ENCODE measurements at places on chromosomes 12 and 14.

DNA sequence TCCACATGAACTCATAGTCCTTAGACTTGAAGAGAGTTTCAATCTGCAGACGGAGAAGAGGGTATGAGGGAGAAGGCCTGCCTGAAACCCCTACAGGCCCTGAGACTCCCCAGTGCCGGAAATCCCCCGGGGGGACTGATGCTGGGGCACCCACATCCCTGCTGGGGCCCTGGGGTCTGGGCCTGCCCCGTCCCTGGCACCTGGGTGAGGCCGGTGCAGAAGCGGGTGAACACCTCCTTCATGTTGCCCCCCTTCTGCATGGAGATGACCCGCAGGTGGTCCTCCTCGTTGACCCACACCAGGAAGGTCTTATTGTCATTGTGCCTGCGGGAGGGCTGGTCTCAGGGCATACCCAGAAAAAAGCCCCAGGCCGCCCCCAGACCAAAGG lies 2.4 kb downstream of the CKB start:
- no peak for DNase-seq

DNA sequence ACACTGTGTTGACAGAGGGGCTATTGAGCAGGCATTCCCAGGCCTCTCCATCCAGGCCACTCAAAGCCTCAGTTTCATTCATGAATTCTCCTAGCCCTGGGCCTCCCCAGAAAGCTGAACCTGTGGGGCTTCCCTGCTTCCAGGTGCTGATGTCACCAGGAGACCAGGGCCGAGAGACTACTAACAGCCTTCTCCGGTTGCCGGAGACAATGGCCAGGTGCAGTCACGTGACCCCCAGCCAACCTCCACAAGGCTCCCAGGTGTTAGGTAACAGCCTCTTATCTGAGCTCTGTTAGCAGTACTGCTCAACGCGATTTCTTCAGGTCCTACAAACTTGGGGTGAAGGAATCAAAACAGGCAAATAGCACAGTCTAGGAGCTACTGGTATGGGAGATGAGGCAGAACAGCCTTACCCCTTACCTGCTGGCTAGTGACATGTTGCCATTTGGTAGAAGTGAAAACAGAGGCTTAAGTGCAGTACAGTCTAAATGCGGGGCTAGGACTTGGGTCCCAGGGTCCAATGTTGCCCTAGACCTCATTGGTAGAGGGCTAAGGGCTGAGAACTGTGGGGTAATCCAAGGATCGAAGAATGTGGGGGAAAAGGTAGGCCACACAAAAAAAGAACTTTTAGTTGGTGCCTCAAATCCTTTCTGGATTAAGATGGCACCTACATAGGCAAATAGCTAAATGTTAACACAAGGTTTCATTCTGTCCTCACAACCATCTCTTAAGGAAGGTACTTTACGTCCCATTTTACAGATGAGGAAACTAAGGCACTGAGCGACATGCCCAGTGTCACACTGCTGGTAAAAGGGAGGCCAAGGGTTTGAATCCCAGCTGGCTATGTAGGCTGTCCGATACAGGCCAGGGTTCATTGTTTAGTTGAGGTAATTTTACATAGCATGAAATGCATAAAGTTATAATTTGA lies 3.8 kb downstream of the CCDC88C start:
- DNase-seq: no peak

- no peak for DNase-seq
Measured at GRCh38 chr14:74356892-74357575, 8.8 kb downstream of the VRTN start.

GRCh38 chr12:56296295-56296694 lies 3.8 kb downstream of the CS start:
- DNase-seq: no peak

DNA sequence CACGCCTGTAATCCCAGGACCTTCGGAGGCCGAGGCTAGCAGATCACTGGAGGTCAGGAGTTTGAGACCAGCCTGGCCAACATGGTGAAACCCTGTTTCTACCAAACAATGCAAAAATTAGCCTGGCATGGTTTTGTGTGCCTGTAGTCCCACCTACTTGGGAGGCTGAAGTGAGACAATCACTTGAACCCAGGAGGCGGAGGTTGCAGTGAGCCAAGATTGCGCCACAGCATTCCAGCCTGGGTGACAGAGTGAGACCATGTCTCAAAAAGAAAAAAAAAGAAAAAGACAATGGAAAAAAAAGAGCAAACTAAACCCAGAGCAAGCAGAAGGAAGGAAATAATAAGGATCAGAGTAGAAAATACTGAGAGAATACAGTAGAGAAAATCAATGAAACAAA lies 5.4 kb downstream of the CHURC1 start:
- no peak for DNase-seq

- no peak for DNase-seq
Measured at GRCh38 chr14:92074555-92074954, 31.8 kb downstream of the ATXN3 start.

DNA sequence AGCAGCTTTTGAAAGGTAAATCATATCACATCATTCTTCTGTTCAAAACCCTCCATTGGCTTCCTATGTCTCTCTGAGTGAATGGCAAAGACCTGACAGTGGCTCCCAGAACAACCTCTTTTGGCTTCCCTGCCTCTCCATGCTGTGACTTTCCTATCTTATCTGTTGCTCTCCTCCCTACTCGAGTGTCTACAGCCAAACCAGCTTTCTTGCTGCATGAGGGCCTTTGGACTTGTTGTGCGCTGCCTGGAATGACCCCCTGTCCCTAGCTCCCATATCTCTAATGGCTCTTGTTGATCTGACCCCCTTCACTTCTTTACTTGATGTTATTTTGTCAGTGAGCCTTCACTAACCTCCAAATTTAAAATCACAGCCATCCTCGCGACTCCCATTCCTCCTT lies 2.5 kb downstream of the SYNE2 start:
- no peak for DNase-seq

- no peak for DNase-seq
Measured at GRCh38 chr12:119613319-119613936, 19.9 kb downstream of the TMEM233 start.

- DNase-seq: no peak
Measured at GRCh38 chr14:100083706-100084105, 18.5 kb downstream of the EVL start.

DNA sequence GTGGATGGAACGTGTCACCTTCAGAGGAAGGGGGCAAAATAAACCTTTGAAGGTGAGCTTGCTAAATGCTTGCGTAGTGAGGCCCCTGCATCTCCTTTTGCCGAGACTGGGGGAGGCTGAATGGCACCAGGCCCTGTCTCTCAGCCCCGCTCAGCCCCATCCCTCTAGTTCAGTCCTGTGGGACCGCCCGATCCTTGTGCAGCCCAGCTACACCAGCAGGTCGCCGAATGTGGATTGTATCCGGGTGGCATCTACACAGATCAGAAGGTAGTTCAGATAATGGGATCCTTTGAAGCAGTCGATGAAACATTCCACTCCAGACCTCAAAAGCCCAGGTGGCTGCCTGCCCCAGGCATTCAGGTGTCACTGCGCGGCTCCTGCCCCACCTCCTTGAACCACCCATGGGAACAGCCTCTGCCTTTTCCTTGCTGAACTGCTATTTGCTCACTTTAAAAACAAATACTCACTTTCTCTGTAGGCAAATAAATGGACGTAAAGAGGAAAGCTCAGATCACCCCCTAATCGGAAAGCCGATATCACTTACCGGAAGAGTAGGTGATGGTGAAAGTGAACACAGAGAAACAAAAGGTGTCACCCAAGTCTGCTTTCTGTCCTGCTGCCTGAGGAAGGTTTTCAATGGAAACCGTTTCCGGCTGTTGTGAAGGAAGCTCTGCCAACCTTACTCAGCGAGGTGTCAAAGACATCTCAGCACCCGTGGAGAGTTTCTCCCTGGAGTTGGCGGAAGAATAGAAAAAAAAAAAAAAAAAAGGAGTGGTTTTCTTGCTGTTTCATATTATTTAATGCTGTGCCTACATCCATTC lies 100.3 kb upstream of the NCOR2 start:
- DNase-seq: no peak

GRCh38 chr12:48489012-48489411 lies 6.7 kb downstream of the C12orf54 start:
- no peak for DNase-seq
